ENCODE measurements at places on chromosomes 2 and 18. TPM values are rescaled to one million over a fixed set of nuclear protein-coding genes. Genes with fewer than 3 reads are reported as not detected.

PKDCC gene
- total RNA-seq: 53.1 TPM

SULT1C2 gene
- under 0.01 TPM for total RNA-seq

ACVR1C gene
- total RNA-seq: 0.43 TPM

TM4SF20 gene
- total RNA-seq: not detected

ADAM23 gene
- 11.1 TPM for total RNA-seq

CD226 gene
- 0.34 TPM for total RNA-seq

CIB4 gene
- not detected for total RNA-seq

PCARE gene
- total RNA-seq: not detected

CFC1B gene
- total RNA-seq: not detected

SLC14A1 gene
- 131 TPM for total RNA-seq

CD8B gene
- not detected for total RNA-seq

CXCR1 gene
- not detected for total RNA-seq

VIL1 gene
- total RNA-seq: not detected

ABHD3 gene
- 8.0 TPM for total RNA-seq

SFTPB gene
- total RNA-seq: 0.17 TPM

SP5 gene
- not detected for total RNA-seq

MATN3 gene
- 0.77 TPM for total RNA-seq

CYP26B1 gene
- total RNA-seq: 0.52 TPM

KIF5C gene
- total RNA-seq: 0.26 TPM

CCDC68 gene
- total RNA-seq: under 0.01 TPM

CCDC74A gene
- total RNA-seq: 9.3 TPM

RAB27B gene
- total RNA-seq: 0.52 TPM

CPO gene
- 0.17 TPM for total RNA-seq

MARCHF4 gene
- under 0.01 TPM for total RNA-seq

ALPG gene
- not detected for total RNA-seq

MYL1 gene
- total RNA-seq: not detected

AQP12B gene
- not detected for total RNA-seq

LAMA1 gene
- 1.5 TPM for total RNA-seq

LYG1 gene
- total RNA-seq: 0.16 TPM

TBR1 gene
- total RNA-seq: not detected

TRIM54 gene
- total RNA-seq: 0.09 TPM

CABYR gene
- 4.7 TPM for total RNA-seq

EPG5 gene
- total RNA-seq: 21.8 TPM

COLEC12 gene
- total RNA-seq: 144 TPM

CHRND gene
- total RNA-seq: not detected

LRRTM4 gene
- total RNA-seq: 0.16 TPM

ATP6V1B1 gene
- 0.79 TPM for total RNA-seq

CCDC148 gene
- total RNA-seq: 0.63 TPM

LOXL3 gene
- total RNA-seq: 23.6 TPM

SCYGR4 gene
- not detected for total RNA-seq

CFC1 gene
- total RNA-seq: not detected

FZD7 gene
- total RNA-seq: 71.2 TPM

DSC1 gene
- total RNA-seq: not detected

PSMG2 gene
- total RNA-seq: 56.8 TPM

ANO7 gene
- 0.63 TPM for total RNA-seq

IAH1 gene
- 57.4 TPM for total RNA-seq

ZNF396 gene
- 1.4 TPM for total RNA-seq

DYNC2LI1 gene
- 17.9 TPM for total RNA-seq

VWC2L gene
- under 0.01 TPM for total RNA-seq

TMEM200C gene
- 0.43 TPM for total RNA-seq

EFHD1 gene
- total RNA-seq: not detected

HOXD13 gene
- not detected for total RNA-seq

GAREM1 gene
- total RNA-seq: 3.3 TPM

RIT2 gene
- not detected for total RNA-seq

PTH2R gene
- total RNA-seq: not detected

DNER gene
- total RNA-seq: 2.8 TPM

MERTK gene
- total RNA-seq: 0.86 TPM

WDR12 gene
- 29.2 TPM for total RNA-seq

DCAF17 gene
- 18.3 TPM for total RNA-seq

SRD5A2 gene
- total RNA-seq: not detected
